ENCODE measurements at places on chromosomes 4 and X.

GRCh38 chr4:53520116-53520515 is 71.2 kb downstream of the LNX1 start:
- H3K4me3 ChIP-seq = no peak overlapping the region
- no peaks in the 10 kb centered on the region for H3K36me3 ChIP-seq
- peaks cover 42% of the 10 kb centered on the region for H3K4me1 ChIP-seq
- H3K27ac ChIP-seq = peak overlapping the region; percentile 18
- DNase-seq = peak; percentile 48

DNA sequence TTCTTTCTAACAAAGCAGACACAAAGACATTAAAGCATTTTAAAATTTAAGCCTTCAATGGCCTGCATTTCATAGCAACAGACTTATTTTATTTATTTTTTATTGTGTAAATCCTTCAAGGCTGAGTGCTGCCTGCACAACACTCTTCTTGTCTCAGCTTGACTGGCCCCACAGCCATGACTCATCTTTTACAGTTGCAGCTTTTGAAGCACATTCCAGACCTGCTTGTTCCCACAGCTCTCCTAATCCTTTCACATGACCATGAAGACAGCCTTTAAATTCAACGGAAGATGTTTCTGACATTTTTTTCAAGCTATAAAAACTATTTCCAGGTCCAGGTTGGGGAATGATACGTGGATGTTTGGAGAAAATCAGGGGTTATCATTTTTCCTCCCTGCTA is 276.9 kb upstream of the TACR3 start:
- peaks cover 6% of the 10 kb centered on the region for H3K4me1 ChIP-seq
- peak overlapping the region; percentile 28 for H3K27ac ChIP-seq
- no peaks in the 10 kb centered on the region for H3K27me3 ChIP-seq
- no peak overlapping the region for H3K4me3 ChIP-seq
- H3K36me3 ChIP-seq = no peaks in the 10 kb centered on the region

- no peak overlapping the region for H3K27ac ChIP-seq
- no peaks in the 10 kb centered on the region for H3K4me1 ChIP-seq
- no peaks in the 10 kb centered on the region for H3K36me3 ChIP-seq
- no peak for DNase-seq
- no peaks in the 10 kb centered on the region for H3K27me3 ChIP-seq
- no peak overlapping the region for H3K4me3 ChIP-seq
These were observed 691.4 kb downstream of the PCDH7 start for GRCh38 chr4:31411565-31411964.

DNA sequence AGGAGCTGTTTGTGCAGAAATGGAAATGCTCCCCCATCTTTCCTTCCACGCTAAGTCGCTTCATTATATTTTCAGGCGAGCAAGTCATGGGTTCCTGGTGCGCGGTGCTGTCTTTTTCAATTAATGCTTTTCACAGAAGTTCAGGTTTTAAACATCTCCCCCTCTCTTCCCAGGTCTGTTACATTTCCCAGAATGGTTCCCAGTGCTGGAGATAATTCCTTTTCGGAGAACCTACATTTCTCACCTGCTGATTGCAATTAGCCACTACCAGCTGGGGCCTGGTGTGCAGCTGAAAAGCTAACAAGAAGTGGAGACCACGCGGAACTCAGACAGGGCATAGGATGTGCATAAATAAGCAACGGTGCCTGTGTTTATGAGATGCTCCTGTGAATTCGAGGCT is 217.8 kb downstream of the MID1IP1 start:
- DNase-seq = no peak
- H3K36me3 ChIP-seq = no peaks in the 10 kb centered on the region
- H3K27ac ChIP-seq = no peak overlapping the region
- H3K4me3 ChIP-seq = no peak overlapping the region
- H3K27me3 ChIP-seq = no peaks in the 10 kb centered on the region

- H3K27ac ChIP-seq = no peak overlapping the region
- H3K4me1 ChIP-seq = no peaks in the 10 kb centered on the region
- peaks cover 18% of the 10 kb centered on the region for H3K36me3 ChIP-seq
These were observed 64.0 kb downstream of the SMAD1 start for GRCh38 chr4:145545538-145546174.

DNA sequence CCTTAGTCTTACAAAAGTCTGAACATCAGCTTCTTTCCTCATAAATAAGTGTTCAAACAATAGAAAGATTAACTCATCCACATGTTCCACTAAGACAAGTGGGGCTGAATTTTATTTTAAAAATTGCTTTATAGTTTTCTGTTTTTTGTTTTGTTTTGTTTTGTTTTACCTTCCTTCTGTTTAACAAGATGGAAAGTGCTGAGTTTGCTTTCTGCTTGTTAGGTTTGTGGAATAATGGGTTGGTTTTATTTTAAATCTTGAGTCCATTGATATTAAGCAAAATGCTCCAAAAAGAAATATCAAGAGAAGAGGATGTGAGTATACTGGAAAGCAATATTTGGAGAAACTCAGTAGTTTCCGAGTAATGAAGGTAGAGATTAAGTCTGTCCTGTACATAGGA is 458.7 kb downstream of the FAT4 start:
- H3K4me1 ChIP-seq = peaks cover 5% of the 10 kb centered on the region
- H3K36me3 ChIP-seq = no peaks in the 10 kb centered on the region
- no peaks in the 10 kb centered on the region for H3K27me3 ChIP-seq
- no peak overlapping the region for H3K27ac ChIP-seq

GRCh38 chrX:136963973-136964372 is 69.8 kb downstream of the GPR101 start:
- no peaks in the 10 kb centered on the region for H3K27me3 ChIP-seq
- no peaks in the 10 kb centered on the region for H3K36me3 ChIP-seq
- H3K4me3 ChIP-seq = no peak overlapping the region
- DNase-seq = no peak

Measured in cardiac muscle cell (in vitro differentiated cells and primary cell).